ENCODE measurements at places on chromosomes 1 and 21.

- DNase-seq = no peak
Measured at GRCh38 chr1:166952002-166952746, 23.2 kb downstream of the ILDR2 start.

GRCh38 chr1:97138515-97139032 lies 417.0 kb downstream of the PTBP2 start:
- no peak for DNase-seq

GRCh38 chr21:16992448-16992847 lies 520.4 kb upstream of the CXADR start:
- DNase-seq = no peak

GRCh38 chr1:212670301-212670700 lies 29.3 kb downstream of the BATF3 start:
- DNase-seq = no peak

DNA sequence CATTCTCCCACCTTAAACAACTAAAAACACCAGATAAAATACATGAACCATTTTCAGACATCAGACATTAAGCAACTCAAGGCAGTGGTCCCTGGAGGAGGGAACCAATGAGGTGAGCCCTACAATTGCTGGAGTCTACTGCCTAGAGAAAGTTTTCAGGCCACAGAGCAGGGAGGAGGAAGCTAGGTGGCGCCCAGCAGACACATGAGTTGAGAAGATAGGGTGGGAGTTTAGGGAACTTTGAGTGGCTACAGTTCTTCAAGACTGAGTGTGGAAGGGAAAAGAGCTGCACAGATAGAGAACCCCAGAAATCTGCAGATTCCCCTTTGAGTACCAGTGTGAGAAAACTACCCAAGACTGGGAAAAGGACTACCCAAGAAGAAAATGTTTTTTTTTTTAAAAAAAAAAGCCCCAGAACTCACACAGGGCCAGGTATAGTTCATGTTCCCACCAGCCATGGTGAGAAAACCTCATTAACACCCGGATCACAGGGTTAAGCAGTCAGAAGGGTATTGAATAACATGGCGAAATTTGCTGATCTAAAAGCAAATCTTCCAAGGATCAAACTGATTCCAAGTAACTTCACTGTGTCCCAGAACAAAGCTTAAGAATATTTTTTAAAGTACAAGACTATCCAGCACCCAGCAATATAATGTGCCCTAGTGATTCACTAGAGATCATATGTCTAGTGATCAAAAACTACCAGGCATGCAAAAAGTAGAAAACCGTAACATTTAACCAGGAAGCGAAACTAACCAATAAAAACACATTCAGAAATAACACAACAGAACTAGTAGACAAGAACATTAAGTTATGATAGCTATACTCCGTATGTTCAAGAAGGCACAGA lies 12.0 kb downstream of the ALDH9A1 start:
- no peak for DNase-seq

GRCh38 chr1:118983558-118984041 lies 4.5 kb downstream of the TBX15 start:
- DNase-seq = no peak

DNA sequence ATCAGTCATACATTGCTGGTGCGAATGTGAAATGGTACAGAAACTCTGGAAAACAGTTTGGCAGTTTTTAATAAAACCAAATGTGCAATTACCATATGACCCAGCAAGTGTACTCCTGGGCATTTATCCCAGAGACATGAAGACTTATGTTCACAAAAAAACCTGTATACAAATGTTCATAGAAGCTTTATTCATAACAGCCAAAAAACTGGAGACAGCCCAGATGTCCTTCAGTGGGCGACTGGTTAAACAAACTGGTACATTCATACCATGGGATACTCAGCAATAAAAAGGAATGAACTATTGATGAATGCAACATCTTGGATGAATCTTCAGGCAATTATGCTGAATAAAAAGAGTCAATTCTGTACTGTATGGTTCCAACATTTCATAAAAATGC lies 97.8 kb downstream of the DTL start:
- no peak for DNase-seq

DNA sequence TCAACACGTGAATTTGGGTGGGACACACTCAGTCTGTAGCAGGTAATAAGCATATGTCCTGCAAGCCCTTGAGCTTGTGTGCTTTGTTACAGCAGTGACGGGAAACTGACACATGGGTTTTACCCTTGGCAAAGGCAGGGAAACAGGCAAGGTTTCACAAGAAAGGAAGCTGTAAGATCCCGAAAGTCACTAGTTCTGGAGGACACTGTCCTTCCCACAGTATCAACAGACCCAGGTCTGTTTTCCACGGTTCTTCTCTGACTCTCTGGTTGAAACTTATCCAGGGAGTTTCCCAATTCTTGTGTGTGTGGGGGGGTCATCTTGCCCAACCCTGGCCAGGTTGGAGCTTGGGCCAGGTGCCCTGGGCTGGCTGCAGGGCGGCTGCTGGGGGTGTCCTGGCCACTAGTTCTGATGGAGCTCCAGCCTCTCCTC lies 29.3 kb upstream of the ZBTB21 start:
- no peak for DNase-seq

All from T-cell (primary cell).